ENCODE measurements at places on chromosomes 13 and 19.

- no peak for DNase-seq
Measured at GRCh38 chr19:16375157-16375935, 50.7 kb downstream of the KLF2 start.

GRCh38 chr13:37090912-37091311, 14.6 kb downstream of the CSNK1A1L start:
- no peak for DNase-seq

GRCh38 chr19:7863157-7863970, 10.8 kb downstream of the PRR36 start:
- DNase-seq, result no peak

DNA sequence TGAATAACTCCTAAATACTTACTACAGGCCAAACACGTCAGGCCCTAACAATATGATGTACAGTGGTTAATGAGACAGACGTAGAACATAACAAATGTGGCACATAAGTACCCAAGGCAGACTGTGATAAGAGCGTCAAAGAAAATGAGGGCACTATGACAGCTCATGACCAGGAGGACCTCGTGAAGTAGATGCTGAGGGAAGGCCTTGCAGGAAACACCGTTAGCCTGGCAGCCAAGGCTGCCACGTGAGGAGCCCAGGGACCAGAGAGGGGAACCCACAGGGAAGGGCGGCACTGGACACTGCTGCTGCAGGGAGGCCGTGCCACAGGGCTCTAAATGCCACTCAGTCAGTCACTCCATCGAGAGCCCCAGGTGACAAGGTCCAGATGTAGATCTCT, 5.7 kb downstream of the TUBGCP3 start:
- DNase-seq, result no peak

- no peak for DNase-seq
Measured at GRCh38 chr13:50991579-50992521, 82.3 kb downstream of the RNASEH2B start.

- DNase-seq, result no peak
Measured at GRCh38 chr19:49155005-49155819, at the start of gene HRC. Gene HRC, minus strand, starts transcription at chr19:49155396. Its CDS starts 159 bp downstream, at chr19:49155237.

Data from sigmoid colon (tissue), 7 donors.